NCI-H1436 treated with DMSO at 0.1 percent for 48 hours (cell line): ENCODE measurements at places on chromosomes 2 and 18.

GRCh38 chr2:216996279-216996845 is 136.5 kb upstream of the TNP1 start:
- DNase-seq: no peak

DNA sequence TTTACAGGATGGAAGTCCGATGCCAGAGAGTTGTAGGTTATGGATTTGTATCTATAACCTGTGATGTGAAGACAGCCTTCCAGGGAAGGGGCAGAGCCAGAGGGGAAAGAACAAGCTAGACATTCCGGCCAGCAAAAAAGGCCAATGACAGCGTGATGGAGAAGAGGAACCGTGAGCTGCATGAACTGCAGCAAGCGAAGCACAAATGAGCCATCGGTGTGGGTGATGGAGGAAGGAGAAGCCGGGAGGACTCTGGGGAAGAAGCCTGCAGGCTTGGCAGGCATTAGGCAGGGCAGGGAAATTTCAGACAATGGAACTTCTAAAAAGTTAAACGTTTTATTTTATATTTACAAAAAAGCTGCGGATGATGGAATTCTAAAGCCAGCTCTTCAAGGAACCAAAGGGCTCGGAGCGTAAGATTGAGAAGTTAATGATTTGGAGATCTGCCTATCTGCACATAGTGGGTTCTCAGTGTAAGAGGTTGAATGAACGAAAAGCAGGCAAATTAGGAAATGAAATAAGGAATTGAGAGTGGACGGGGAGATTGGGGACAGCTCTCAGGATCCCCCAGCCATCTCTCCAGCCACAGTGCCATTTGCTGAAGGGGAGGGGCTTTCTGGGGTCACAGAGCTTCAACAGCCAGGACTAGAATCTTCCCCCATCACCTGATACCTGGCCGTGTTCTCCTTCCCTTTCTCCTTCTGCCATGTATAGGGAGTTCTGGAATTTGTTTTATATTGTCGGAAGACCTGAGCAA is 28.4 kb downstream of the NGEF start:
- no peak for DNase-seq

DNA sequence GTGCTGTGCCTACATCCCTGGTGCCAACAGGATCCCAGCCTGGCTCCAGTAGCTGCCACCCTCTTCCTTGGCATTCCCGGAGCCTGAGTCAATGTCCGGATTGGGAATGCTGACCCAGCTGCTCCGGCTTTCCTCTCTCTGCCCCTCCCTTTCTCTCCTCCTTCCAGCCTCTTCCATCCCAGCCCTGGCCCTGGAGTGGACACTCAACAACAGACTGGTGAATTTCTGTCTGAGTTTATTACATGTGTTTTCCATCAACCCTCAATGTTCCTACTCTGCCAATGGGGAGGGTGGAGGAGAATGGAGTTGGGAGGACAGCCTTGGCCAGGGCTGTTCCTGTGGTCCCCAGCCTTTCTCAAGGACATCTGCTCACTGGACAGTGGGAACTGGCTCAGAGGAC is 917 bp upstream of the PRKAG3 start:
- DNase-seq: no peak

DNA sequence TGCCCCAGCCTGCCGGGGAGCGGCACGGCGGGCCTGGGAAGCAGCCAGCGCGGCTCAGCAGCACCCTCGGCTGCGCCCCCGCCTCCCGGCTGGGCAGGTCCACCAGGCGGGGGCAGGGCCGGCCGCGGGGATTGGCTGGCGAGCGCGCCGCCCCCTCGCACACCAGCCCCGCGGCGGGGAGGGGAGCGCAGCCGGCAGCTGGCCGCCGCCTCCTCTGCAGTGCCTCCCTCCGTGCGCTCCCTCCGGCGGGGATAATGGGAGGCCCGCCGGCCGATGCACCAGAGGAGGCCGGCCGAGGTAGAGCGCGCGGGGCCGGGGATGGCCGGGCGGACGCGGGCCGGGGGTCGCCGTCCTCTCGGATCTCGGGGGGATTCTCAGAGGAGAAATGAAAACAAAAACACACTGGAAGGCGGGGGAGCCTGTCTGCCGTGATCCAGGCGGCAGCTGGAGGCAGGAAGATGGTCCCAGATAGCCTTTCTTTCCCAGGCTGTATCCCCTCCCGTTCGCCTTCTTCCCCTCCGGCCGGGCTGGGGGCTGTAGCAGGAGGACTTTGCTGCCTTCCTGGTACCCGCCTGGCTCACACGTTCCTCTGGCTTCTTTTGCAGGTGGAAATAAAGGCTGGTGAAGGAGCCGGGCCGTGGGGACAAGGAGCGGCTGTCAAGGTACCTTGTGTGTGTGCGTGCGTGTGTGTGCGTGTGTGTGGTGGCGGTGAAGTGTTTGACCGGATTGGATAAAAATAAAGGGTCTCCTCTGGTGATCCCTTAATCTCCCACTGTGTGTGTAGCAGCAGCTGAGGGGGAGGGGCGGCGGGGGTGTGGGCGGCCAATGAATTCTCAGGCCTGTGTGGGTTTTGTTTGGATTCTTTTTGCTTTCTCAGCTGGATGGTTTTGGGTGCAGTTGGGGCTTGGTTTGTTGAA is 18.1 kb downstream of the TET3 start:
- DNase-seq: peak; percentile 25

DNA sequence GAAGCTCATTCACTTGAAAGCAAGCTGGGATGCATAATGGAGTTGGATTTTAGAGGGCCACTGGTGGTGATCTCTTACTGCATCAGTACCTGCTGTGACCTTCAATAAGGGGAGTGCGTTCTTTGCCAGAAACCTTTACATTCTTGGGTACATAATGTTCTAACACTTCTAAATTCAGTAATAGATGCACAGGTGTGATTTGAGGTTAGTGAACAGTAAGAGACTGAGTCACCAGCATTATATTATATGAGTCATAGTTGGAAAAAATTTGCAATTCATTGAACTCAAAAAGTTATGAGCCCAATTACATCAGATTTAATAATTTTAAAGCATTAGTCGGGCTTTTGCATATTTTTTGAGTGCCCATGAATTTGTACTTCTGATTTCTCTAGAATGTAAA is 803.3 kb downstream of the ADCYAP1 start:
- no peak for DNase-seq
